Stimulated activated CD8-positive, alpha-beta memory T cell treated with anti-CD3 and anti-CD28 coated beads, Interleukin-2, amount 100 ng/mL, for 1 hour (primary cell): ENCODE measurements at places on chromosomes 3 and 15.

DNA sequence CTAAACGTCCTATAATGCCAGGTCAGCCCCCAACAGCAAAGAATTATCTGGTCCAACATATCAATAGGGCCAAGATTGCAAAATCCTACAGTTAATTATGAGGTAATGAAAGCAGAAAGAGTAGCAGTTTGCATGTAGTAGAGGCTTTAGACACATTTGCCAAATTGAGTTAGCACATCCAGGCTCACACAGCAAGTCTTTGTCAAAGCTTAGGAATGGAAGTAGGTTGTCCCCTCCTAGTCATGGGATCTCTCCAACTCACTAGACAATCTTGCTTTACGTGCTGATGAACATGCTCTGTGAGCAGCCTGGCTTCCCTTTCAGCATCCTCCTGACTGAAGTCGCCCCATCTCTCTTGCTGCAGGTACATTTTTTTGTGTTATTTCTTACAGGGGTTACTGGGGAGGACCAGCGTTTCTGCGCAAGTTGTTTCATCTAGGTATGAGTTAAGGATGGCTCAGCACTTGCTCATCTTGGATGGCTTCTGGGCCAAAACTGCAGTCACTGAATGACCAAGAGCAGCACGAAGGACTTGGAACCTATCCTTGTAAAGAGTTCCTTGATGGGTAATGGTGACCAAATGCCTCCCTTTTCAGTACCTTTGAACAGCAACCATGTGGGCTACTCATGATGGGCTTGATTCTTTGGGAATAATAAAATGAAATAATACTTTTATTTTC, 55.9 kb downstream of the SQOR start:
- no peak for DNase-seq

- DNase-seq: no peak
These were observed 9.2 kb upstream of the VIPR1 start for GRCh38 chr3:42493126-42493797.

- no peak for DNase-seq
These were observed 74.8 kb downstream of the SCN5A start for GRCh38 chr3:38574411-38575278.

DNA sequence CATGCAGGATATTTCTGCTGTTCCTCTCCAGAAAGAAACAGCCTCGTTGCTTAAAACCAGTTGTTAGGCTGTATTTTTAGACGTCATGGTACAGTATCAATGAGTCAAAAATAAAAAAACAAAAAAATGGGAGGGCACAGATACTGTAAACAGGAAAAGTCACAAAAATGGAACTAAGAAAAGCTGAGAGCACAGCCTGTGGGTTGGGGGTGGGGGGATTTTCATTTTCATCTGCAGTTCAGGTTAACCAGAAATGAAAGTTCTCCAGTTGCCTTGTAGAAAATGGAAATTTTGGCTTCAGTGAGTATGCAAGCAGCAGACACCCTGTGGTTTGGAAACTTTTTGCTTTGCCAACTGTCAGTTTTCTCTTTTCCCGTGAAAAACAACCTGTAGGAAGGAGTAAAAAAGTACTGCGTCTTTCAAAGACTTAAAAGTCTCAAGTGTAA, 59.0 kb downstream of the FRMD4B start:
- no peak for DNase-seq

DNA sequence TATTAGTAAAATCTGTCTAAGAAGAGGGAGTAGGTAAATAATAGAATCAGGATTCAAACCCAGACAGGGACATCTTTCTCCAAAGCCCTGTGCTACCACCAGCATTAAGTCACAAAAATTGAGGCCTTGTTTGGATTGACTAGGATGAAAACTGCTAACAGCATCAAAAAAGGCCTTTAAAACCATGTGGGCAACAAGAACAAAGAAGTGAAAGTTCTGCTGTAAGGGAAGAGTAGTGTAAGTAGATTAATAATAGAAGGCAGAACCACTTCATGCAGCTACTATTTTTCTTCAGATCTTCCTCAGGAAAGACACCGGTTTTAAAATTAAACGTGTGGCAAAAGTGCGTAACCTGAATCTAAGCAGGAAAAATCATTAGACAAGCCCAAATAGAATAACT, 15.3 kb upstream of the KBTBD12 start:
- no peak for DNase-seq

DNA sequence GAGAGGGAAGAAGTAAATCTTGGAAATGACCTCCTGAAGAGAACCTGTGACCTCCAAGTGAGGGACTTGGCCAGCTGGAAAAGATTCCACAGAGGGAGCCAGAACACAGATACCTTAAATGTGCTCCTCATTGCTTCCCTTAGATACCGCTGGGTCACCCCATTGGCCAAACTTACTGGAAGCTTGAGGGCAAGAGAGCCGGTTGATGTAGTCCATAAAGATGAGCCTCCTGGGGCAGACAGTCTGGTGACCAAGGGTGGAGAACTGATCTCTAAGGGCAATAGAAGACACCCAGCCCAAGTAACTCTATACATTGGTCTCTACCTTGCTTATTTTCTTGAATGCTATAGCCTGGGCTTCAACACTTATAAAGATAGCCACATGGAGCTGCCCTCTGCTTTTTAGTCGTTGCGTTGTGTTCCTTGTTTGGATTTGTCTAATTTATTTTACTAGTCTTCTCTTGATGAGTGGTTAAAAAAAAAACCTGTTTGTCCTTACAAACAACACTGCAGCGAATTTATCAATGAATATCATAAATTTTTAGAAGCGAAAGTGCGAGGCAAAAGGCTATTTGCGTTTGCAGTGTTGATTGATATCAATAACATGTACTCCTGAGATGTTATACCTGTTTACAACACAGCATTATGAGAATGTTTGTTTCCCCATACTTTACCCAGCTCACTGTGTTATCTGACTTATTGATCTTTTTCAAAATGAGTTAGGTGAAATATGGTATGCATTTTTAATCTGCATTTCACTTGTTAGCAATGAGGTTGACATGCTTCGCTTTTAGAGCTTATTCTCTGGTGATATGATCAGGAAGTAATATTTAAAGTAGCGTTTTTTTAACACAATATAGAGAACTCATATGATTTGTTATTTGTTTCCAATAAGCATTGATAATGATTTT, 31.2 kb downstream of the TGFBR2 start:
- DNase-seq: no peak

DNA sequence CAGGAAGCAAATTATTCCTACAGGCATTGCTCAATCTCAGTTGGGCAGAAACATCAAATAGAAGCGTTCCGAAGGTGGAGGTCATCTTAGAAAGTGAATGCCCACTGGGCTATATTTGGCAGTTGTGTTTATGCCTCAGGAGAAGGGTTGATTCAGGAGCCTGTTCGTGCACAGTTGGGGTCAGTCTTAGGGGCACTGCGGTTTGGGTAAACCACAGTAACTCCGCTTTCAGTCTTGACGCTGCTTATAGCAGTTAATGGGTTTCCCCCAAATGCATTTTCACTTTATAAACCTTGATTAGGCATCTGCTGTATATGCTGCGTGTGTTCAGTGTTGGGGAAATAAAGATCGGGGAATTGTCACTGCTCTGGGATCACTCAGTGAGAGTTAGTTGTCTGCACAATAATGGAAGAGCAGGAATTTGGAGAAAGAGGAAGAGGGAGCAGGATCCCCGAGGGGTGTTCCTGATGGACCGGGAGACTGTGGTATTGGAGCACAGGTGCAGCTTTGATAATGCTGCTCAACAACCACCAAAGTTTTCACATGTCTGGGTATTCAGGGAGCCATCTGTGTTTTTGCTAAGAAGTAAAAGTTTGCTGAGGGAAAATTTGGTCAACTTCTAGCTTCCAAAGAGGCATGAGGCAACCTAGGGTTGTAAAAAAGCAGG, 124.3 kb upstream of the EIF1B start:
- no peak for DNase-seq

DNA sequence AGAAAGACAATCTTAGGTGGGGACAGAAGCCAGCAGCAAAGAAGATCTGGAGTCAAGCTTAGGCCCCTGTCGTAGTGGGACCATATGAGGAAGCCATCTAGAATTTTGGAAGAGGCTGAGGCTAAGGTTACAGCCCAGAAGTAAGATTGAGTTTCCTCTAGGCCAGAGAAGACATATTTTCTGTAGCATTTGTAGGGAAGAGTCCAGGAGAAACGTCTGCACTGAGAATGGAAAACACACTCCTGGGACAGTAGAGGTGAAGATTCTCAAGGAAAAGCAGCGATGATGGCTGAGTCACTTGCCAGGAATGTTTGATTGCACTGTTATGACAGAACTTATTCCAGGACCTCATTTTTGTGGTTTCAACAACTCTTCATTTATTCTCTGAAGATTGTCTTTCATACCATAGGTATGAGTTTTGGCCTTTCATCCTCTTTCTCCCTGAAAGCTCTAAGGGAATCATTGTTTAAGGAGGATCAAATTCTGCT, 107.2 kb downstream of the GTPBP8 start:
- DNase-seq: no peak

GRCh38 chr3:189094539-189094938, 77.2 kb upstream of the TPRG1 start:
- no peak for DNase-seq

DNA sequence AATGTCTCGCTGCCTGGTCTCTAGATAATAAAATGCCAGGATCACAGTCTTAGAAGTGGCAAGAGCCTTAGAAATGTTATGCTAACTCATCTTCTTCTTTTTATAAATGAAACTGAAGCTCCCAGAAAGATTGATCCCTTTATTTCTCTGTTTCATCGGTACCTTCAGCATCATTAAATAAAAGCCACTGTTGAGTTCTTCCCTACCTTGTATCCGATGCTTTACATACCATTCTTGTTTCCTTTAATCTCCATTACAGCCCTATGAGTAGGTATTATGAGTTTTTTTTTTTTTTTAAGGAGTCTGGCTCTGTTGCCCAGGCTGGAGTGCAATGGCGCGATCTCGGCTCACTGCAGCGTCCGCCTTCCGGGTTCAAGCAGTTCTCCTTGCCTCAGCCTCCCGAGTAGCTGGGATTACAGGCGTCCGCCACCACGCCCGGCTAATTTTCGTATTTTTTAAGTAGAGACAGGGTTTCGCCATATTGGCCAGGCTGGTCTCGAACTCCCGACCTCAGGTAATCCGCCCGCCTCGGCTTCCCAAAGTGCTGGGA, 815 bp upstream of the ABCC5 start:
- DNase-seq: no peak
